ENCODE measurements at places on chromosomes 3 and 15.

DNA sequence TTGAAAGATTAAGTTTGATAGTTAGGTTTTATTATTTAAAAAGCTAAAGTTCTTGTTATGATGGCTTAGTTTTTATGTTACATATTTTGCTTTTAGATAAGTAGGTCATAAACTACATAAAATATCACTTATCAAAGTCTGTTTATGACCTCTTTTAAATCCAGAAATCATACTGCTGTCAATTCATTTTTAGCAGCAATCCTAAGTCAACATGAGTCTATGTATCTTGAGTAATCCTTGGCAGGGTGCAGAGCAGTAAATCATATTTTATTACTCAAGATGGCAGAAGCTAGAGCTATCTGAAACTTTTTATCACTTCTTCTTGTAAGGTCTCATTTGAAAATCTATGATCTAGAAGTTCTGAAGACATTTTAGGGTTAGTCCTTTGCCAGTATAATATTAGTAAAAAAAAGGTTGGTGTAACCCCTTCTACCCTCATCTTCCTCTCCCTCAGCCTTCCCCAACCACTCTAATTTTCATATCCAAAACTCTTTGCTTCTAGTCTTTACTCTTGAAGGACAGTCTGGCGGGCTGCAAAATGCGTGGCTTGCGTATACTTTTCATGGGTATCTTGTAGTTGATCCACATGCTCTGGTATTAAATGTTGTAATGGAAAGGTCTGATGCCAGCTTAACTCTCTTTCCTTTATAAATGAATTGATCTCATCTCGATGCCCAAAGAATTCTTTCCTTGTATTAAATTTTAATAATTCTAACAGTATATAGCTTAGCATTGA lies 134.0 kb upstream of the THRB start:
- no peak for DNase-seq

DNA sequence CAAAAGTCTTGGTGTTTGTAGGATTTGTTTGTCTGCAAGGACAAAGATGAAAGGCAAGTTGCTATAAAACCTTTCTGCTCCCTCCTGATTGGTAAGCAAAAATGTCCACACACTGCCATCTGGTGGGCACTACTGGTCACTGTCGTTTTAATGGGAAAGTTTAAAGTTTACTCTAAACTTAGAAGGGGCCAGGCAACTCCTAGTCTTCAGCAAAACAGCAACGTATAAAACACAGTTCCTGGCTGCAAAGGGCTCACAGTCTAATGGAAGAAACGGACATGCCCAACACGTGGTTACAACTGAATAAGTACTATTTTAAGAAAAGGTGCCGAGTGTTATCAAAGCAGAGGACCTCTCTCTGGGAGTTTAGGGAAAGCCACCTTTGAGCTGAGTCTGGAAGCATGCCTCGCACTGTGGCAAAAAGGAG lies 23.7 kb upstream of the TPRG1 start:
- peak; percentile 47 for DNase-seq

DNA sequence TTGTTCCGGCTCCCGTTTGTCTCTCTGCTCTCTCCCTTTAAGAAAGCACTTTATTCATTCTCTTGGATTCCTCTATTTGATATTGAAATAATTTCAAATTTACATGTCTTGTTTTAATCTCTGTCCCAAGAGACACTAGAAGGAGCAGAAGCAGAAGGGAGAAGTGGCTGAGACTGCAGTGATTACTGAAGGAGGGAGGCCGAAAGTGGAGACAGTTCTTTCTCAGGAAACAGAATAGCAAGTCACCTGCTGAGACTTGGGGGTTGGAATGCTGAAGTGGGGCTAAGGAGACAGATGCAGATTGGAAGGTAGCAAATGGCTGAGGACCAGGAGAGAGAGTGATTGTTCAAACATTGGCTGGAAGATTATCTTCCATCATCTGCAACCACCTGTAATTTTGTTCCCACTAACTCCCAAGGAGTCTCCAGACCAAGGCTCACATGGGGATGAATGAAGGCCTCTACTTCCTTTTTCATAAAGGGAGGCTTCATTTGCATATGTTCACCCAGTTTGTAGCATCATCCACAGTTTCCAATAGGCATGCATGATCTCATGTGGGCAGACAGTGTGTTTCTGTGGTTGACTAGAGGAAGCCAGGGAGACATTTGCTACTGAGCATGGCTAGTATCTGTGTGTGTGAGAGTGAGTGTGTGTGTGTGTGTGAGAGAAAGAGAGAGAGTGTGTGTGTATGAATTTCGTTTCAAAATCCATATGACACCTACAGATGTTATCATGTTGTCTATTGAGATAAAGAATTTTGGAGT lies 24.0 kb downstream of the LTF start:
- DNase-seq = no peak

GRCh38 chr3:156187146-156187769 lies 66.9 kb downstream of the KCNAB1 start:
- DNase-seq = no peak

GRCh38 chr15:76714950-76715349 lies 190.2 kb downstream of the SCAPER start:
- DNase-seq = no peak

GRCh38 chr15:36694574-36694973 lies 115.1 kb downstream of the CDIN1 start:
- DNase-seq = no peak

GRCh38 chr15:63870487-63871209 lies 36.9 kb upstream of the HERC1 start:
- no peak for DNase-seq

GRCh38 chr15:58788056-58788710 lies 17.1 kb downstream of the MINDY2 start:
- DNase-seq = no peak

DNA sequence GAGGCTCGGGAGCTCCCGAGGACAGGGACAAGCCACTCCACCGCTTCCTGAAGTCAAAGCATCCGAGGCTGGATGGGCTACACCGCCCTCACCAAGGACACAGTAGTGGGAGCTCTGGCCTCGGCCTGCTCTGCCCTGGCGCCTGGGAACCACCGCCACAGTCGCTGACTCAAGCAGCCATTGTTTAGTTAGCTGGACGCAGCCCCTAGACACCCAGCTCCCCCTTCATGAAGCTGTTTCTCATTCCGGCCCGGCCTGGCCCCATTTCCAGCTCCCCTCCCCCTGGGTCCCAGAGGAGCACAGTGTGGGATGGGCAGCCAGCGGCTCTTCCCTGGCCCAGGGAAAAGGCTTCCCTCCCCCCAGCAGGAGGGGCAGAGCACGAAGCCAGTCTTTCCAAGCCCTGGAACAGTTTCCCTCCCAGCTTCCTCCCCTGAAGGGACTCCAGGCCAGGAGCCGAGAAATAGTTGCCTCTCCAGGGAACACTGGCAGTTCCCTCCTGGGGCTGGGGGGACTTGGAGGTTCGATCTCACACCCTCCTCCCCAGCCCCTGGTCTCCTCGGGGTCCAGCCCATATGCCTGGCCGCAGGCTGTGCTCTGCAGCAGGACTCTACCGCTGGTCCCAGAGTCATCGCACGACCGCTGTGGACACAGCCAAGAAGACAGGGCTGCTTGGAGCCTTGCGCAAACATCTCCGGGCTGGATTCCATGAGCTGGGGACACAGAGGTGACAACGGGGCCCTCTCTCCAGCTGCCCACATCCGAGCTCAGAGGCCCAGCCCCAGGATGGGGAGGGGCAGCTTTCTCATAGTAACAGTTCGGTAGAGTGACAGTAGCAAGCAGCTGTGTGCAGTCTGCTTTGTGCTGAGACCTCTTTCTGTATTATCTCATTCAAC lies 10.0 kb downstream of the PLXND1 start:
- DNase-seq = no peak

- DNase-seq = no peak
Observed at GRCh38 chr3:142077155-142077858, 72.0 kb downstream of the TFDP2 start.

DNA sequence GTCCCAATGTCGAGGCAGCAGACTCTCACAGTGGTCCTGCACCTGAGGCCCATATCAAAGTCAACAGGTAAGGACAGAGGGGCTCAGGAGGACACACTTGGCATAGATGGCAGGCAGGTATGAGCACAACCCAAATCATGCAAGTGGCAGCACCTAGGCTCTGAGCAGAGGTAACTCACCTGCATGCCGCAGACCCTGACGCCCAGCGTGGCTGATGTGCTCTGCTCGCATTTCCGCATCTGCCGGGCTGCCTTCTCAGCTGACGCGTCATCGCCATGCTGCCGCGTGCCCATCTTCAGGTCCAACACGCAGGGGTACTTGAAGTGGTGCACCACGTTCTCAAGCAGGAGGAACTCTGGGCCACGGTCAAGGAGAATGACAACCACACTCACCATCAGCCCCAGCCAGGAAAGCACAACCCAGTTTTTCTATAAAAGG lies 4.2 kb upstream of the GMPPB start:
- DNase-seq = no peak

DNA sequence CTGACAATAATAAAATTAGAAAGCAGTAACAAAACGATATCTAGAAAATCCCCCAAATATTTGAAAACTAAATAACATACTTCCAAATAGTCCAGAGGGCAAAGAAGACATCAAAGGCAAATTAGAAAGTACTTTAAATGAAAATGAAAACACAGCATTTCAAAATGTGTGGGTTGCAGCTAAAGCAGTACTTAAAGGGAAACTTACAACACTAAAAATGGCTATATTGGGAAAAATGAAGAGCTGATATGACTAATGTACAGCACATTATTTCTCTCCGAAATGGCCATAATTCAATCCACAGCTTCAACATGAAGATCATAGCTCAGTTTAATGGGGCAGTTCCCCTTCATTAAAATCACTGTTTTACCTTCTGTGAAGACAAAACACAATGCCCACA lies 71.9 kb downstream of the FBXL22 start:
- DNase-seq = no peak

- DNase-seq = no peak
Observed at GRCh38 chr3:332701-333100, 136.1 kb downstream of the CHL1 start.

DNA sequence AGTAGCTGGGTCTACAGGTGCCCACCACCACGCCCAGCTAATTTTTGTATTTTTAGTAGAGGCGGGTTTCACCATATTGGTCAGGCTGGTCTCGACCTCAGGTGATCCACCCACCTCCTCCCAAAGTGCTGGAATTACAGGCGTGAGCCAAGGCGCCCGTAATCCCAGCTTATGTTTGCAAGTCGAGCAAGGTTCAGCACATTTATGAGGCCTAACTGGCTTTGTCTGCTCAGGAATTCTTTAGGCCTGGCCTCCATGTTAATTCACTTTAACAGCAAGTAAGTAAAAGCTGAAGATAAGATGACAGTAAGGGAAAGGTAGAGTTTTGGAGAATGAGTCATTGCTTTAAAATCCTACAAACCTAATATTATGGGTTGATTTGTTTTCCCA lies 24.6 kb downstream of the SIDT1 start:
- no peak for DNase-seq

GRCh38 chr3:45946875-45947274 lies 3.6 kb downstream of the CXCR6 start:
- DNase-seq = no peak

- no peak for DNase-seq
Observed at GRCh38 chr3:56868706-56869105, 67.0 kb upstream of the ARHGEF3 start.

DNA sequence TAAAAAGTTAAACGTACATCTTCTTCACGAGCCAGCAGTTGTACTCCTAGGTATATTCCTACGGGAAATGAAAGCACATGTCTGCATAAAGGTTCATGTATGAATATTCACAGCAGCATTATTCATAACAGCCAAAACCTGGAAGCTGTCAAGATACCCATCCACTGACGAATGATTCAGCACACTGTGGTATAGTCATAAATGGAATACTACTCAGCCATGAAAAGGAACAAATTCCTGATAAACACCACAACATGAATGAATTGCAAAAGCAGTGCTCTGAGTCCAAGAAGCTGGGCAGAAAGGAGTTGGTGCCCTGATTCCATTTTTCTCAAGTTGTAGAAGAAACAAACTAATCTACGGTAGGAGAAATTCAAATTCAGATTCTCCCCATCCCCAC lies 3.9 kb downstream of the TMEM43 start:
- DNase-seq = no peak

DNA sequence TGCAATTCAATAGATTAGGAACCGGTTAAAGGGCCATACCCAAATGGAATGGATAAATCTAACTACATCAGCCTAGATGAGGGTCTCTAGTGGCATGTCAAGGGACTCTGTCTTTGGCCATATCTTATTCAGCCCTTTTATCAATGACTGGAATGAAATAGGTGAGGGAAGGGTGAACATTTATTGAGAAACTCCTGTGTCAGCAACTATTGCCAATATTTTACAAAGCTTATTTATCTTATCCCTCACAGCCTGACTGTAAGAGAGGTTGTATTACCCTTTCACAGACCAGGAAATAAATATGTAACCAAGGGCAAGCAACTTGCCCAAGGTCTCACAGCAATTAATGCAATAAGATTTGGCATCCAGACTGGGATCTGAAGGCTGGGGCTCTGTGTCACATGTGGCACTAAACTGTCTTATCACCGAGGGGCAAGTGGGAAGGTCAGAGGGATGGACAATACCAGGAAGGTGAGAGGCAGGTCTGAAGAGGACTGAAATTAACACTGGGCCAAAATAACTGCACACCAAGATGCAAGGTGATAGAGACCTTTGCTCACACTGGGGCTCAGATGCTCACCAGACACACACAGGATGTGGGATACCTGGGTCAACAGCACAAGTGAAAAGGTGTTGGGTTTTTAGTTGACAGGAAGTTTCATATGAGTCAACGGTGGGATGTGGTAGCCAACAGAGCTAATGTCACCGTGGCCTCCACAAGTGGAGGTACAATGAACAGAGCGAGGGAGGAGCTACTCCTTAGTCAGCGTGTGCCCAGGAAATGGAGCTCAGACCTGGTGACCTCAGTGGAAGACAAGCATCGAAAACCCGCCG lies 261.3 kb downstream of the RPLP1 start:
- peak; percentile 64 for DNase-seq

DNA sequence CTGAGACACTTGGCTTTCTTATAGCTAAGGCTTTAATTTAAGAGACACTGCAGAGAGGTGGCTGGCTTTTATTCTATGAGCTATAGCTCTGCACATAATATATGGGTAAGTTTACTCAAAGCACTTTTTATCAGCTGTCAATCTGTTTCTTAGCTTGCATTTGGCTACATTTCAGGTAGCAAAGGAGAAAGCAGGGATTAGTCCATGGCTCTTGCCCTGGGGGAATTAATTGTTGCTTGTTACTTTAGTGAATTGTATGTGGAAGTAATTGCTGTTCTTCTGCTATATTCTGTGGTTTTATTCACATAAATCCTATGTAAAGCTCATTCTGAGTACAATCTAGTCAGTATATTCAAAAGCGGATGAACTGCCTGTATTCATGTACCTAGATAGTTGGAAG lies 14.4 kb upstream of the CCDC39 start:
- no peak for DNase-seq

GRCh38 chr3:154034797-154035330 lies 86.3 kb upstream of the ARHGEF26 start:
- DNase-seq = no peak

- no peak for DNase-seq
Observed at GRCh38 chr15:67605871-67606270, 63.4 kb downstream of the MAP2K5 start.

- no peak for DNase-seq
Observed at GRCh38 chr15:100205549-100206295, 136.1 kb downstream of the ADAMTS17 start.

- DNase-seq = peak; percentile 34
Observed at GRCh38 chr15:85618956-85619491, 175.7 kb downstream of the KLHL25 start.

Data from activated T-helper 1 cell treated with Interleukin-2 at 50 U/mL for 16 hours (primary cell).